Prostate gland (tissue), 2 donors: ENCODE measurements at places on chromosomes 3 and 15. TPM values are rescaled to one million over a fixed set of nuclear protein-coding genes. Genes with fewer than 3 reads are reported as not detected.

SCN5A gene
- 1.5 TPM for total RNA-seq

ZBTB20 gene
- 111 TPM for total RNA-seq

PODXL2 gene
- 73.7 TPM for total RNA-seq

ITIH1 gene
- 3.5 TPM for total RNA-seq

GPR27 gene
- total RNA-seq = 11.2 TPM

ANKRD34C gene
- total RNA-seq = not detected

NRG4 gene
- 94.6 TPM for total RNA-seq

SYNM gene
- total RNA-seq = 181 TPM

CXCR6 gene
- total RNA-seq = 0.96 TPM

ZBTB47 gene
- 22.1 TPM for total RNA-seq

CPNE9 gene
- not detected for total RNA-seq
